Endothelial cell (in vitro differentiated cells): ENCODE measurements at places on chromosomes 2 and 18.

GRCh38 chr2:142716463-142717242 is 160.8 kb upstream of the KYNU start:
- DNase-seq = no peak

- DNase-seq = no peak
Observed at GRCh38 chr2:6053743-6054142, 361.6 kb downstream of the SOX11 start.

DNA sequence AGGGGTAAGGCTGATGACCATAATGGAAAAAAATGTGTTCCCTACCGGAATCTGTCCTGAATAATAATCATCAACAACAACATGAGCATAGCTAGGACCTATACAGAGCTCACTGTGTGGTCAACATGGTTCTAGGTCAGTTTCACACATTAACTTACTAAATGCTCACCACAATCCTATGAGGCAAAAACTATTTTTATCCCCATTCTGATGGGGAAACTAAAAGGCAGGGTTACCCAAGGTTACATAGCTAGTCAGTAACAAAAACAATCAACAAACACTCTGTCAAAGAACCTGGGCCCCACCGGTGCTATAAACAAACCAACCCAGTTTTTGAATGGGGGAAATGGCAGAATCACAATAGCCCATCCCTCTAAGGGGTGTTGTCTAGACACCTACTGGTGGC is 40.1 kb downstream of the AOX1 start:
- DNase-seq = no peak

GRCh38 chr2:43520919-43521318 is 74.9 kb downstream of the THADA start:
- no peak for DNase-seq

- DNase-seq = no peak
Observed at GRCh38 chr2:177118636-177119035, 94.0 kb upstream of the HNRNPA3 start.

DNA sequence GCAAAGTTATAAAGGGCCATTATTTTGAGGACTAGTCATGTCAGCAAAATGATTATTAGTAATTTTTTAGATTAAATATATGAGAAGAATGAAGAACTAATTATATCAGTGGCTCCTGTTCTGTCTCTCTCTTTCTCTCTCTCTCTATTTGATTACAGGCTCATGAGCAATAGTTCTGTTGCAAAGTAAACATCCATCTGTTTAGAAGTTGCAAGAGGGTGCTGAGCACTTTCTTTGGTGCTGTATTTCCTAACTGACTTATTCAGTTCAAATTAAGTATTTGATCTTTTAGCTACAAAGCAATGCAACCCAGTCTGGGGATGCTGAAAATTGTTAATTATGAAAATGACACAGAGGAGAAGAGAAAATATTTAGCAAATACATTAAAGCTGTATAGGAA is 408.1 kb upstream of the UBE2E3 start:
- no peak for DNase-seq

DNA sequence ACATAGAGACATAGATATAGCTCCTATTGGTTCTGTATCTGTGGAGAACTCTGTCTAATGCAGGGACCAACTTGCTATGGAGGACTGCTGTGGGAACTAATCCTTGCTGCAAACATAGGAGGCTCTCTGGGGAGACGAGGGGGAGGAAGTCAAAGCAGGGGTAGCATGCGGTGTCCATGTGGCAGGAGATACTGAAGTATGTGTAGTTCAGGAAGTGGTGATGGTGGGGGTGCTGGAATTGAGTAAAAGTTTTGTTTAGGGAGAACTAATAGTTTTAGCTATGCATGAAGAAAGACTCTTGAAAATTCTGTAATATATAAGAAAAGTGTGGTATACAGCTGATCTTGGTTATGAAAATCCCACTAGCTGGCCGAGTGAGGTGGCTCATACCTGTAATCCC is 62.0 kb downstream of the ANKRD44 start:
- no peak for DNase-seq

DNA sequence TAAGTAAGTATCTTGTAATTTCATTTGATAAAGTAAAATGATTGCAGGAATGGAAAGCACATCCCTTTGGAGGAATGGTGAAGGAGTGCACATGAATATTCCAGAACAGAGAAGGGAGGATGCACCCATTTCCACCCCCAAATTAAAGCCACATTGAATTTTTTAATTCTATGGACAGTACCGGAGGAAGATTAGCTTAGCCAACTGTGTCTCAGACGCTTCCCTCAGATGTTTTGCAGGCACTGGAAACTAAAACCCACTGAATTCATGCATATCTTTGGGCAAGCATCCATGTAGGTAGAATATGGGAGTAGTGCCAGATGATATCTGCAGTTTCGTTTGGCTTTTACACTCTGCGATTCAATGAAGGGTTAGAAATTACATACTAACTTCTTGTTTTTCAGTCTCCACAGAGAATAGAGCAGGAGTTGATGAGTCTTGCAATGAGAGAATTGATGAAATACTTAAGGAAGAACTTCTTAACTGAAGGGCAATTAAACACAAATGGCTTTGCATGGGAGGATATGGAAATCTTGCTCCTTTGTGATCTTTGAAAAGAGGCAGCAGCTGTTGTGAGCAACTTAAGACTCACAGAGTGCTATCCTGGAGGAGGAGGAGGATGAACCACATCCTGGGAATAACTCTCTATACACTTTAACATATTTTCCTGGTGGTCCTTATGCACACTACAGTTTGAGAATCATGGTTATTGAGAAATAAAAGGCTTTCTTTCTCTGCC is 71.7 kb upstream of the MYO3B start:
- no peak for DNase-seq
